Esophagus squamous epithelium (tissue), 5 donors: ENCODE measurements at places on chromosomes 1 and 21.

DNA sequence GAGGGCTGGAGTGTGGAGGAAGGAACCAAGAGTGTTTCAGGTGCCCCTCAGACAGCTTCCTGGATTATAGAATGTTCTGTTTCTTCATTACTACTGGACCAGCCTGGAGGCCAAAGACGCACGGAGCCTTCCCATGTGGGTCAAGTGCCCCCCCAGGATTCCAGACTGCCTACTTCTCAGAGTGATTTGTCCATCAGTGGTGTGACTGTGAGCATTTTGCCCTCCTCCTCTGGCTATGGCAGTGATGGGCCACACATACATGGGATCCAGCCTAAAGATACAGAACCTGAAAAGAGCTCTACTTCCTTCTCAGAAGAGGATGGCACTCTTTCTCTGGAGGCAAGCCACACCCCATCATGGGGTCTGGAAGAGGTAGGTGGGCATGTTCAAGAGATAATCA, 64.9 kb downstream of the MACF1 start:
- peak overlapping the region; percentile 81 for H3K27ac ChIP-seq
- peak overlapping the region; percentile 33 for H3K4me3 ChIP-seq
- no peaks in the 10 kb centered on the region for H3K36me3 ChIP-seq

- DNase-seq: no peak
- H3K4me3 ChIP-seq: no peak overlapping the region
- no peaks in the 10 kb centered on the region for H3K4me1 ChIP-seq
- no peaks in the 10 kb centered on the region for H3K36me3 ChIP-seq
- no peaks in the 10 kb centered on the region for H3K27me3 ChIP-seq
Measured at GRCh38 chr1:117321680-117322609, 45.3 kb upstream of the MAN1A2 start.

DNA sequence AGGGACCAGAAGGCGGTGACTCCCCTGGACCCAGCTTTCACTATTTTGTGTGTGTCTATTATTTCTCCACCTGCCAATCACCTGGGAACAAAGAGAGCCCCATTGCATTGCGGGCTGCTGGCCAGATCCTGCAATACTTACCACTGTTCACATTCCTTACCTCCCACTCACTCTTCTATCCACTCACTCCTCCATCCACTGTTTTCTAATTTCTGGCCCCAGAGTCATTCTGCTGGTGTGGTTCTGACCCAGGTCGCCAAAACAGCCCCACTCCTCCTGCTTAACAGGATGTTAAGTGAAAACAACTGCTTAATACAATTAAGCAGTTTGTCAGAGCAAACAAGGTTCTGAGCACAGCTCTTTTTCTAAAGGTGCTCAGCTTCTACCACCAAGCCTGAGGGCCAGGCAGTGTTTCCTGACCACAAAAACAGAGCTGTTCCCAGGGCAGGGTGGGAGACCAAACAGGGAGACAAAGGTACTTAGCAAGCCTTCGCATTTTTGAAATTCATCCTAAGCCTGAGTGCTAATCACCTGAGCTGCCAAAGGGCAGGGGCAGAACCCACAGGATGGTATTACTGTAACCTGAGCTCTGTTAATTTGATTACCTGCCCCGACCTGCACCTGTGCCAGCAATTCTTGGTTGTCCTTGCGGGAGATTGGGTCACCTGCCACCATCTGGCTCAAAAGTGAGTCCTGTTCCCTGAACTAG, 38.5 kb upstream of the EFCAB14 start:
- no peaks in the 10 kb centered on the region for H3K36me3 ChIP-seq
- no peak overlapping the region for H3K4me3 ChIP-seq
- peaks cover 23% of the 10 kb centered on the region for H3K4me1 ChIP-seq
- H3K27ac ChIP-seq: peak overlapping the region; percentile 80

DNA sequence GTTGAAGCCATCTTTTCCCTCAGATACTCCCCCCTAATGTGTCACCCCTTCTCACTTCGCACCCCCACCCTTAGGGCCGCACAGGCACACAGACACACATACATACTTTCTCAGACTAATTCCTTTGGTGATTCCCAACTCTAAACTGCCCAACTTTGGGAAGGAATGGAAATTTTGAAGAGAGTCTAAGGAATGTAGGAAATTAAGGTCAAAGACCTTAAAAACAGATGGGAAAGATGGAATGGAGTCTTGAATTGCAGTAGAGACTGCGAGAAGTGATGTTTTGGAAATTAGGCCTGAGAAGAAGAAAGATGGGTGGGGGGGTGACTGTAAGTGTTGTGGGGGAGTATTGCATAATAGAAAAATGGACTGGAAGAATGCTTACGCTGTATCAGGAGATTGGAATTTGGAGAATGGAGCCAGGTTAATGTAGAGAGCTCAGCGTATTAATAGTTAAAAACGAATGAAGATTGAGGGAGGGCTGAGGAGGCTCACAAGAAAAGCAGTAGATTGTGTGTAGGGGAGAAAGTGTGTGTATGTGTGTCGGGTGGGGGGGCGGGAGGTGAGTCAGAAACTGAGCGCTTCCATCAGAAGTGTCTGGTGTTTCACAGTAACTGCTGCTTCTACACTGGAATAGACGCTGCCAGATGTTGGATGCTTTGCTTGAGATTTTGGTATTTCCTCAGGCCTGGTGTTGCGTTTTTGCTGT, 1.7 kb downstream of the PIP5K1A start:
- peak overlapping the region; percentile 88 for H3K27ac ChIP-seq
- no peak for DNase-seq
- peaks cover 21% of the 10 kb centered on the region for H3K36me3 ChIP-seq
- peaks cover 35% of the 10 kb centered on the region for H3K4me1 ChIP-seq
- no peaks in the 10 kb centered on the region for H3K27me3 ChIP-seq

DNA sequence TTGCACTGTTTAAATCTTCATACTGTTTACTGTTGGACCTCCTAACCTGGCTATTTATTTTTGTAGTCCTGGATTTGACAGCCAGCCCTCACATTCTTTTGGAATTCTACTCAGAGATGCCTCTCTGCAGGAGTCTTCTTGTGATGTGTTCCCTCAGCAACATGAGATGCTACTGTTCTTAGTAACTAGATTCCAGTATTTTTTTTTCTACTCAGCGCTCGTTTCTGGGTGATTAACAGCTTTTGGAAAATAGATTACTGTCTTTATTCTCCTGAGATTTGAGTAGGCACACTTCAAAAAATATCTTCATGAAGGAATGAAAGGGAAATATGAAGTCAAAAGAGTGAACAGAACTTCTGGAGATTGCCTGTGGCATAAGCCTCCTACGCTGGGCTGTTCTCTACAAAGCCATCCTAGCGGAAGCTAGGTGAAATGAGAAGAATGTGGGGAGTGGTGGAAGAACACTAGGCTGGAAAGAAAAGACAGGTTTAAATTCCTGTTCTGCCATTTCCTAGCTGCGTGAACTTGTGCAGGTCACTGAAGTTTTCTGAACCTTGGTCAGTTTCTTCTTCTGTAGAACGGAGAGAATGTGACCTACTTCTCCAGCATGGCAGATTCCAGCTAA, 75.9 kb downstream of the LRRC8C start:
- DNase-seq: no peak
- no peaks in the 10 kb centered on the region for H3K27me3 ChIP-seq
- H3K4me1 ChIP-seq: no peaks in the 10 kb centered on the region
- no peaks in the 10 kb centered on the region for H3K36me3 ChIP-seq
- H3K27ac ChIP-seq: no peak overlapping the region

DNA sequence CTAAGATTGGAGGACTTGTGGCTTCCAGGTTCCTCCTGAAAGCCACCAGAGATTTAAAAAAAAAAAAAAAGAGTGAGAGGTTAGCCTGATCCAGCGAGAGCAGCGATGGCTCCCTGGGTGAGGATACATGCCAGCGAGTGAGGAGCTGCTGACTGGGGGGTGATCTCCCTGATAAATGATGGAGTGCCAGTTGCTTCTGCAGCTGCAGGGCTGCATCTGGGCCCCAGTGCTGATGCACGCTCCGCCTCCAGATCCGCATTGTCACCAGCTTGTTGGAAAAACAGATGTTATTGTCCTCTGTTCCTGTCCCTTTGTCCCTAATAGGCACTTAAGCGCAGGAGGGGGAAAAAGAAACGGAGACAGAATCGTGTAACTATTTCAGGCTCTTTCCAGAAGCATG, 28.6 kb downstream of the UBIAD1 start:
- H3K4me1 ChIP-seq: no peaks in the 10 kb centered on the region
- H3K27ac ChIP-seq: no peak overlapping the region
- no peak for DNase-seq
- H3K36me3 ChIP-seq: no peaks in the 10 kb centered on the region
